ENCODE measurements at places on chromosomes 11 and 22.

GRCh38 chr11:104776501-104777170, 121.6 kb downstream of the CASP12 start:
- no peak for DNase-seq

DNA sequence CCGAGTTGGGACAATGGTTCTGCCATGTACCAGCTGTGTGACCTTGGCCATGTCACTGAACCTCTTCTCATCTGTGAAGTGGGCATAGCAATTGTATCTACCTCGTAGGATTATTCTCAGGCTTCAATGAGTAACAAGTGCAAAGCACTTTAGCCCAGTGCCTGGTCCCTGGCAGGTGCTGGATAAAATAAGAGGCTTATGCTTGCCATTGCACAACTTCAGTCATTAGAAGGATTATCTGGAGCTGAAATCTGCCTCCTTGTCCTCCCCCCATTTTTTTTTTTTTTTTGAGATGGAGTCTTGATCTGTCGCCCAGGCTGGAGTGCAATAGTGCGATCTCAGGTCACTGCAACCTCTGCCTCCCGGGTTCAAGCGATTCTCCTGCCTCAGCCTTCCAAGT, 7.2 kb downstream of the SMTNL1 start:
- no peak for DNase-seq

GRCh38 chr22:42389143-42389542, 43.1 kb downstream of the NFAM1 start:
- no peak for DNase-seq

DNA sequence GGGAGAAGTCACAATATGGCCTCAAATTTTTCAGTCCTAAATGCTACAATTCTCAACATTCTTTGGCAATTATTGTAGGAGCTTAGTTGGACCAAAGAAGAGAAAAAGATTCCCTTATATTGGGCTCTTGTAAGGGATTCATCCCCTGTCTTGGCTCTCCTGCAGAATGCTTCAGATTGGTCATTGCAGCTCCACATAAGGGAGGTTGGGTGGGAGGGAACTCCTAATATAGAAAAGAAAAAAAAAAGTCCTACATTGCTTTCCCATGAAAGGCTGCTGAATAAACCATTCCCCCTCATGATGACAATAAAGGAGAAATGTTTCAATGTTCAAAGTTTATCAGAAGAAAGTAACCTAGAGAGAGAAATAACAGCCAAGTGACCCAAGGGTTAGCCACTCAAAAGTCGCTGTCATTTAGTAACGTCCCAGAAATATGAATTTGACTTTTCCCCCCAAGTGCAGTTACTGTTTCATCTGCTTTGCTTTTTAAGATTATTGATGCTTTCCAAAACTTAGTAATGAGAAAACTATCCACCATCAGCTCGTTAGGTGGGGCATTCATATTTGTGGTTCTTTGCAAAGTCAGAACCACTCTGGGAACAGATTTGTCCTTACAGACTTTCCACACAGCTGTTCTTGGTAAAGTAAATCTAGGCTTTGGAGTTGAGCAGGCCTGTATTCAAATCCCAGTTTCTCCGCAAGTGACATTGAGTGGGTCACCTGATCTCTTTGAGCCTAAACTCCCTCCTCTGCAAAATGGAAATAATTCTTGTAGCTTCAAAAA, 5.0 kb upstream of the SLC1A2 start:
- no peak for DNase-seq

- peak; percentile 67 for DNase-seq
Measured at GRCh38 chr11:67303132-67303834, at the start of gene SSH3. Gene SSH3 (plus strand): TSS chr11:67303530. CDS start chr11:67303626, 96 bp downstream.

GRCh38 chr11:93267383-93267782, 63.2 kb upstream of the DEUP1 start:
- no peak for DNase-seq

DNA sequence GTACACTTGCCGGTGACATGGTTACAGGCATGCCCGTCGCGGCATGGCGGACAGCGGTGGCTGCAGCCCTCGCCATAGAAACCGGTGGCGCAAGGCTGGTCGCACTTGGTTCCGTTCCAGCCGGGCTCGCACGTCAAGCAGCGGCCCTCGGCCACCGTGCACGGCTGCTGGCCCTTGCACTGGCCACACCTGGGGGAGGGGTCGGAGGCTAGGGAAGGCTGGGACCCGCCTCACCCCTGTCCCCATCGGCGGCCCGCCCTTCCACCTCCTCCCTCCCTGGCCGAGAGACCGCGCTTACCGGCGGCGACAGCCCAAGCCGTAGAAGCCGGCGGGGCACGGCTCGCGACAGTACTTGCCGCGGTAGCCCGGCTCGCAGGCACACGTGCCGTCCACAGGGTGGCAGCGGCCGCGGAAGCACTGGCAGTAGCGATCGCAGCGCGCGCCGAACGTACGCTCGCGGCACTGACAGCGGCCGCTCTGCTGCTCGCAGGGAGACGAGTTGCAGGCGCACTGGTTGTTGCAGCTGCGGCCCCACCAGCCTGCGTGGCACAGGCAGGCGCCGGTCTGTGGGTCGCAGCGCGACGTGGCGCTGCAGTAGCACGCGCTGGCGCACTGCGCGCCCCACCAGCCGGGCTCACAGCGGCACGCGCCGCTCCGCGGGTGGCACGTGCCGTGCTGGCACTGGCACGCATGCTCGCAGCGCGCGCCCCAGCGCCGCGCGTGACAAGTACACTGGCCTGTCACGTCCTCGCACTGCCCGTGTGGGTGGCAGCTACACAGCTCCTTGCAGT, 6.7 kb downstream of the SCARF2 start:
- no peak for DNase-seq

- DNase-seq: peak; percentile 4
Measured at GRCh38 chr11:79973721-79974617, 533.1 kb upstream of the TENM4 start.

GRCh38 chr11:58564231-58564630, 11.4 kb downstream of the LPXN start:
- DNase-seq: no peak

DNA sequence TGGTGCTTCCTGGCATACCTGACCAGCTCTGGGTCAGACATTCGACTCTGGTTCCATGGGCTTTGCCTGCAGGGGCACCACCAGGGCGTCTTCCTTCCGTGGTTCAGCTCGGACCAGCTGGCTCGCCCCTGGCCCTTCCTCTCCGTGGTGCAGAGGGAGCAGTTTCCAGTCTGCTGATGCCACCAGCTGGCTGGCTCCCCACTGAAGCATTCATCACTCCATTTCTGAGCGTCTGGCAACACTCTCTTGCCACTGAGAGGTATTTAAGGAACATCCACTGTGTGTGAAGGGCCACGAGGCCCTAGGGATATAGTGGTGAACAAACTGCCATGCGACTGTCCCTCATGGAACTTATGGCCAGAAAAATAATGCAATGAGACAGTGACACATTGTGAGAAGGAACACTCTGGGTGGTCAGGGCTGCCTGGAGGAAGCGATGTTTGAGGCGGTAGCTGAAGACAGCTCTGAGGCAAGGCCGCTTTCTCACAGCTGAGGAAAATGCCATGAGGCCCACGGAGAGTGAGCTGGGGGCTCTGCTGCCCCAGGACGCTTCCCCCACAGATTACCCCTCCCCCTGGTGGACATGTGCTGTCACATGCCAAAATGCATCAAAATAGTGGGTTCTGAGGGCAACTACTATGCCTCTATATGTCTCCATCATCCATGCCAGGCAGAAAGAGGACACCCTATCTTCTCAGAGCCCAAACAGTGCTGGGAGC, 44.9 kb upstream of the ARFGAP3 start:
- DNase-seq: no peak

- DNase-seq: no peak
Measured at GRCh38 chr11:93123351-93123898, 74.4 kb downstream of the SLC36A4 start.

- peak; percentile 60 for DNase-seq
Measured at GRCh38 chr22:22168190-22168940, 76.2 kb upstream of the VPREB1 start.

- no peak for DNase-seq
Measured at GRCh38 chr11:101453682-101454081, 130.1 kb downstream of the TRPC6 start.

- DNase-seq: no peak
Measured at GRCh38 chr11:70415191-70415590, 16.9 kb downstream of the CTTN start.

- DNase-seq: no peak
Measured at GRCh38 chr22:17794726-17795542, 20.7 kb upstream of the BID start.

DNA sequence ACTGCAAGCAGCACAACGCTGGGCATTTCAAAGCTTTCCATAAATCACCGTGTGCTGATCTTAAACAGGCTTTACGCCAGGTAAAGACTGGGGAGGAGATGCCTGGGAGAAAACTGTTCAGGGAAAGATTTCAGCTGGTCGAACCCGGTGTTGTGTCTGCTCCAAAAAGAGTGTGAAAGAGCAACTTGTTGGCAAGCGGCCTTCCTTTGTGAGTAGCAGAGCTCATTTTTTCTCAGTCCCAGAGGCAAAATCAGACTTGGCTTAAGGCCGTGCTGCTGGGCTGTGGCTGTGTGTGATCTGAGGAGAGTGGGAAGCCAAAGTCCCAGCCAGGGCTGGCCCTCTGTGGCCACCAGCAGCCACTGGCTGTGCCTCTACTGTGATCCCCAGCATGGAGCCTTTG, 75.7 kb upstream of the E2F8 start:
- no peak for DNase-seq

DNA sequence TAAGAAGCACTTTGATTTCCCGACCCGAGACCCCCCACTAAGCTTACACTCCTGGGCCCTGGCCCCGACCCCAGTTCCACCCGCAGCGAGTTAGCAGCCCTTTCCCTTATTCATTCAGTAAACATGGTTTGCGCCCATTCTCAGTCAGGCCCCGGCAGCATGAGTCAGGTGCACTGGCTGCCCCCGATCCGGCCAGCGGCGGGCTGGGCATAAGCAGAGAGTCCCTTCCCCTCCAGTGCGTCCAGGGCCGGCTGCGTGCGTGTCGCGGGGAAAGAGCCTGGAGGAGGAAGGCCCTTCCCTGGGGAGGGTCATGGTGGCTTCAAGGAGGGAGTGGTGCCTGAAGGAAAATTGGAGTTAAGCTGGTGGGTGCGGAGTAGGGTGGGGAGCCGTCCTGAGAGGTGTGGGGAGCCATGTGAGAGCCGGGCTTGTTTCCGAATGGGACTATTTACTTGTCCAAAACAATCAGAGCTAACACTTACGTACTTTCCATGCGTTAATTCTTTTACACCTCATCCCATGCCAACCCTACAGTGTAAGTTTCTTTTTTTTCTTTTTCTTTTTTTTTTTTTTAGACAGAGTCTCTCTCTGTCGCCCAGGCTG, 657 bp downstream of the IGHMBP2 start:
- DNase-seq: peak; percentile 27

DNA sequence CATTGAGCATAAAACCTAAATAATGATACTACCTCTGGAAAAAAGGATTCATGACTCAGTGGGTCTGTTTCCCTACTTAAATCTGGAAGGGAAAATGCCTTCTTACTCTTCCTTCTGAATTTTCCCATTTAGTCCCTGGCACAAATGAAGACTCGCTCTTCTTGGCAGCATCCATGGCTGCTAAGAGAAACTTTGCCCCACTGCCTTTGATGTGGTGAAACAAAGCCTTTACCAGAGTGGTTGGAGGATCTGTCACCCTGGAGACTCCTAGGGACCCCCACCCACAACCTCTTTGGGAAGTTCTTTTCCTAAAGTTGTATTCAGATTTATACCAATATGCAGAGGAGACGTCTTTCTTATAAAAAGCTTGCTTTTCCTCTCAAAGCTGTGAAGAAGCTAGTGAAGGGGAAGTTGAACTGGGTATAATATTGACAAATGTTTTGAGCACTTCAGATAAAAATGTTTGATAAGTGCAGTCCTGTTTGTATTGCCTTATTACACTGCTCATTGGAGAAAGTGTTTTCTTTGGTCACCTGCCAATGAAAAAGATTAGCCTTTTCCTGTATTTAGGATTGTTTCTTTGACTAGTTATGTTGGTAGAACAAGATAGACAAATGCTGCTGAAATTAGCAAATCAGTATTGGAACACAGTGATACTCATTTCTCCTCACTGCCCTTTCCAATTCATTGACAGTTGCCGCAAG, 77.3 kb downstream of the ARFGAP2 start:
- no peak for DNase-seq

DNA sequence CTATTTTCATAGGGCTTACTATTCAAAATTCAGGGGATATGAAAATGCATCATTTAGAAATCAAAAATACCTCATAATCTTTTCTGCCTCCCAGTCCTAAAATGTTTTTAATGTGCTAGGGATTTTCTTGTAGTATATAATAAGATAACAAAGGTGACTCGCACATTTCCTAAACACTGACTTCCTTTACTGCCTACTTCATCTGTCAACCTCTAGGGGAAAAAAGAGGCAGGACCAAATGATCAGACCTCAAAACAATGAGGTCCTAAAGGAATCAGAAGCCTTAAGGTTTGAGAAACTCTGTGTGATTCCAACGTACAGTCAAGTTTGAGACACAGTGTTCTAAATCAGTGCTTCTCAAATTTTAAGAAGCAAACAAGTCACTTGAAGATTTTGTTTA, 56.1 kb upstream of the POU2AF2 start:
- no peak for DNase-seq

DNA sequence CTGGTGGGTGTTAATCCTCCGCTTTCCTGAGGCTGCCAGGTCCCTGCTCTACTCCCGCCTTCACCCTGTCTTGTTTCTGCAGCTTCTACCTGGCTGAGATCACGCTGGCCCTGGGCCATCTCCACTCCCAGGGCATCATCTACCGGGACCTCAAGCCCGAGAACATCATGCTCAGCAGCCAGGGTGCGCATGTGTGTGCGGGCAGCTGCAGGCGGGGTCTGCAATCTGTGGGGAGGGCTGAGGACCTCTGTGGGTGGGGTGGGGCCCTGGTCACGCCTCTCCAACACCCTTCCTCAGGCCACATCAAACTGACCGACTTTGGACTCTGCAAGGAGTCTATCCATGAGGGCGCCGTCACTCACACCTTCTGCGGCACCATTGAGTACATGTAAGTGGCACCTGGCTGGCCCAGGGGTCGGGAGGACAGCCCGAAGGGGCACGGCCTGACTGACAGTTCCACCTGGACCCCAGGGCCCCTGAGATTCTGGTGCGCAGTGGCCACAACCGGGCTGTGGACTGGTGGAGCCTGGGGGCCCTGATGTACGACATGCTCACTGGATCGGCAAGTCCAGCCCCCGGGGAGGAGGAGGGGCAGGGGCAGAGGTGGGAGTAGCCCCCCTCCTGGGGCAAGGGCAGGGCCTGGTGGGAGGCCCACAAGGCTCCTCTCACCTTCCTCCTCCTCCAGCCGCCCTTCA, 4.5 kb downstream of the RPS6KB2 start:
- no peak for DNase-seq

GRCh38 chr11:114105611-114106010, 46.1 kb downstream of the ZBTB16 start:
- no peak for DNase-seq

- DNase-seq: peak; percentile 89
Measured at GRCh38 chr11:127017482-127017881, 16.9 kb upstream of the KIRREL3 start.

GRCh38 chr11:48095779-48096470, 115.6 kb downstream of the PTPRJ start:
- DNase-seq: no peak

GRCh38 chr11:48170241-48171233, 46.1 kb upstream of the OR4B1 start:
- DNase-seq: peak; percentile 36

DNA sequence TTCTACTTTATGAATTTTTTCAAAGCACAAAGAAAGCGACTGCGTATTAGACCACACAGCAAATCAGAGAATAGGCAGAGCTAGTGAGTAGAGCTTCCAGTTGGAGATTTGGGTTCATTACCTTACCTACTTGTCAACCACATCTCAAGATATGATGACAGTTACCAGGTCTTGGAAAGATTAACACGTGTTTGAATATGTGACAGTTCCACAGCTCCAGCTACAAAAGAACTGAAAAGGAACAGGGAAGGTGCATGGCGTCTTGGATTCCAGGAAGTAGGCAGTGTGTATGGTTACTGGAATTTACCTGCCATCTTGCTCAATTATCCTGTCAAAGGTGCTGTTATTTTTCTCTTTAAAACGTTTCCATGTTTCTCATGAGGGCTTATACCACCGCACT, 5.3 kb downstream of the TIRAP start:
- no peak for DNase-seq

Measured in Daoy (cell line).